Sigmoid colon (tissue), 7 donors: ENCODE measurements at places on chromosomes 6 and 20.

- no peak for DNase-seq
These were observed 14.1 kb downstream of the SNX14 start for GRCh38 chr6:85579581-85579980.

DNA sequence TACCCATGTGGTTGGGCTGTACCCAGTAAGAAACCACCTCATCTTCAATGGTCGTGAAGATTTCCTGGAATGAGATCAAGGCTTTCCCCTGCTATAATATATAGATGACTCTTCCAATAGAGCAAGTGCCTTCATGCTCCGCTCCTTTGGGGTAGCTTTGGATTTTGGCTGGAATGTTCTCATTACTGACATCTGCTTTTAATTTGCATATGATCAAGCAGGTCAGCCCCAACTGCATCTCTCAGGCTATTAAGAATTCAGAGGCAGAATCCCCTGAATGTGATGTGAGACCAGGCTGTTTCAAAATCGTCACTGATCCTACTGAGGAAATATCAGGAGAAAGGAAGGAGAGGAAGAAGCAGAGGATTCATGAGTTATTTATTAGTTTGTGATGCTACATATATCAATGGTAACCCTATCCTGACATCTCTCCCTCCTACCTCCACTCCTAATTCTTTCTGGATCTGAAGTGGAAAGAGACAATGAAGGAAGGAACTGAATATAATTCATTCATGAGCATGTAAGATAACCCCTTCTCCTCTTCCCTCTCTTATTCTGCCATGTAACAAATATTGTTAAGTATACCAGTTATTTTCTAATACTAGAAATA lies 47.6 kb upstream of the FUCA2 start:
- DNase-seq, result no peak

GRCh38 chr20:13128173-13128572 lies 92.9 kb upstream of the ISM1 start:
- no peak for DNase-seq

DNA sequence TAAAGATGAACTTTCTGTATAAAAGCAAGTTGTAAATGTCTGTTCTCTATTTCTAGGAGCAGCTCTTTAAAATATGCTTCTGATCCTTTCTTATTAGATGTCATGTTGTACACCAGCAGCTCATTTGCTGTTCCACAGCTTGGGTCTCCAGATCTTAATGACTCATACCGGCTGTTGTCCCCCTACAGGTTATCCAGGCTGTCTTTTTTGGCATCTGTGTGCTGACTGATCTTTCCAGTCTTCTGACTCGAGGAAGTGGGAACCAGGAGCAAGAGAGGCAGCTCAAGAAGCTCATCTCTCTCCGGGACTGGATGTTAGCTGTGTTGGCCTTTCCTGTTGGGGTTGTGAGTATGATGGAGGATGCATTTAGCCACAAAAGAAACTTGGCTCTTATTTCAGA lies 76.0 kb downstream of the AIG1 start:
- no peak for DNase-seq

- DNase-seq, result peak; percentile 30
These were observed 42.4 kb downstream of the FGD2 start for GRCh38 chr6:37047689-37048402.

- no peak for DNase-seq
These were observed 14.9 kb downstream of the MAN1A1 start for GRCh38 chr6:119334535-119335264.

DNA sequence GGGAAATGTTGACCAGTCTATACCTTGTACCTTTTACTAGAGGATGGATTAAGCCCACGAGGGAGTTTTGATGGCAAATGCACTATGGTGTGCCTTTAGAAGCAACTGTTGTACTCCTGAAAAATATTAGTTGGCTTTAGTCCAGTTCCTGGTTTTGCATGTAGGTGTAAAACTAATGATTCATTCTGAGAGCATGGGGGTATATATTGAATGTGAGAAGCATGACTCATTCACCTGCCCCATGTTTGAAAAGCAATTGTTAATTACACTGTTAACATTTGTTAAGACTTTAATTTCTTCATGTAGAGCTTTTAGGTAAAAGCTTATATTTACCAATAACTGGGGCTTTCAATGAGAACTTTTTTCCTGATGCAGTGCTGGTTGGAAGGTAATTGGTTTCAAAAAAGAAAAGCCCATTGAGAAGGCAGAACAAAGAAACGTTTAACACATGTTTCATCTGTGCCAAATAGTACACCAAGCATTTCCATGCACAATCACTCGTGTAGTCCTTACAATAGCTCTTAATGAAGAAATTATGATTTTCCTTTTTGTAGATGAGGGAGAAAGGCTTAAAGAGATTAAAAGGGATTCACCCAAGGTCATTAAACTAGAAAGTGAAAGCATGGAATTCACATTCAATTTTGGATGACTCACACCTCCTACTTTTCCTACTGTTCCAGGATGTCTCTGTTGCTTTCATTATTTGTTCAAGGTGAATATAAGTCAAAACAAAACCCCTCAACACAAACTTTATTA lies 134.1 kb downstream of the CCDC170 start:
- no peak for DNase-seq

DNA sequence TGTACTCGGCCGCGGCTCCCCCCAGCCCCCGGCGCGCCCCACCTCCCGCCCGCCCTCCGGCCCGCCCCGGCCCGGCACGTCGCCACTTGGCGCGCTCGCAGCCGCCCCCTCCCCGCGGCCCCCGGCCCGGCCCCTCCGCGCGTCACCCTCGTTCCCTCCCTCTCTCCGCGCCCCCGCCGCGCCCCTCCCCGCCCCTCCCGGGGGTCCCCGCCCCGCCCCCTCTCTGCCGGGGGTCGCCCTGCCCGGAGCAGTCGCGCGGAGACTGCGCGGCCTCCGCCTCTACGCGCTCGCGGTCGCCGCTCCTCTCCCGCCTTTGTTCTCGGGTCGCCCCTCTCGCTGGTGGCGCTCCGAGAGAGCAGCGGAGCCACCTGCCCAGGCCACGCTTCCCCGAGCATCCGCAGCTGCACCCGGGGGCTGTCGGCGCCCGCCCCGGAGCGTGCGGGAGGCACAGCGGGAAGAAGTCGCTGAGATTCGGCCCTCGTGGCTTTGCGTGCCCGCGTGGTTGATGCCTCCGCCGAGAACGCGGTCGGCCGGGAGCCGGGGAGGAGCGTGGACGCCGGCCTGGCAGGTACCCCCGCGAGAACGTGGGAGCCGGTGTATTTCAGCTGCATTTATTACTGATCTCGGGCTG lies at the start of gene PHF10:
Gene PHF10 (minus strand): TSS at position 7 of the 631 bp plus-strand sequence. CDS start 569 bp downstream, outside the sequence.
- peak; percentile 72 for DNase-seq
